ENCODE measurements at places on chromosomes 1 and 21.

- no peak for DNase-seq
Observed at GRCh38 chr1:56526571-56527174, 52.7 kb downstream of the PLPP3 start.

DNA sequence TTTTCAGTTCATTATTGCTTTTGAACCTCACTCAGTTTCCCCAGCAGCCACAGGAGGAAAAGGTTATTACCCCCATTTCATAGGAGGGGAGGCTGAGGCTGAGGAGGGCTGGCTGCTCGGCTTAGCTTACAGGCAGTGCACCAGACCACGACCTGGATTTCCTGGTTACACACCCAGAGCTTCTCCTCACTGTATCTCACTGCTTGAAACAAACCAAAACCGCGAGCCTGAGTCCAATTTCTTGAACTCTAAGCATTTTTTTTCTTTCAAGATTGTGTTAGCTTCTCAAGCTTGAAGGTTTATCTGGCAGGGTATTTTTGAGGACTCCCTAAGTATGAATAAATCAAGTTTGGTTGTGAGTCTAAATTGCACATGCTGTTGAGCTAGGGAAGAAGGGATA, 188.9 kb upstream of the EDN2 start:
- peak; percentile 29 for DNase-seq

- DNase-seq: no peak
Observed at GRCh38 chr1:87686136-87686495, 357.4 kb downstream of the LMO4 start.

DNA sequence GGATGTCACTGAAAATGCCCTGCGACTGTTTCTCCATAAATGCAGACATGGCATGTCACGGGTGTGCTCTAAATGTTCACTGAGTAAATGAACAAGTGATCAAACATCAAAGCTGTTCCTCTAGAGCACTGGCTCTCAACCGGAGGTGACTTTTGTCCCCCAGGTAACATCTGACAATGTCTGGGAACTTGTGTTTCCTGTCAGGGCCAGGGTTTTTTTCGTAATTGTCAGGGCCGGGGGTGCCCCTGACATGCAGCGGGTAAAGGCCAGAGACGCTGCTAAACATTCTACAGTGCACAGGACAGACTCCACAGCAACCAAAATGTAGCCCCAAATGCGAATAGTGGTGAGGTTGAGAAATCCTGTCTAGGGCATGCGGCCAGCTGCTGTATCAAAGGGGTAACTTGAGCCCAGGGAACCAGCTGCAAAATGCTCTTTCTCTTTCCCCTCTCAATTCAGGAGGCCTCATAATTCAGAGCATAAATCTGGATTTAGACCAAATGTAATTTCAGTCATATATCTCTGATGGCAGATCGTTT, 2.0 kb downstream of the ALDH4A1 start:
- DNase-seq: no peak

DNA sequence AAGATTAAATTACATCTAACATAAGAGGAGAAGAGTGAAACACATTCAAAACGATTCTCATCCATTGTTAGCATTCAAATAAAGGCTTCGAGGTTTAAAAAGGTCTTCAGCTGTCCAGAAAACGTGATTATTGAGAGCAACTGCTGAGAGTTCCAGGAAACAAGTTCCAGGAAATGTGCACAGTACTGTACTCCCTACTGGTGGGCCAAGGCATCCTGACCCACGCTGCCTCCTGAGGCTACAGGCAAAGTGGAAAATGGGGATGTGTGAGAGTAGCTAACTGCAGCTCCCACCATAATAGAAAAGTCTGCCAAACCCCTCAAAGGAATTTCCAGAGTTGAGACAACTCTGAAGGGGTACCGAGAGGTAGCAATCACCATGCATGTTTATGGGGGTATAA, 2.0 kb downstream of the VAV3 start:
- no peak for DNase-seq

DNA sequence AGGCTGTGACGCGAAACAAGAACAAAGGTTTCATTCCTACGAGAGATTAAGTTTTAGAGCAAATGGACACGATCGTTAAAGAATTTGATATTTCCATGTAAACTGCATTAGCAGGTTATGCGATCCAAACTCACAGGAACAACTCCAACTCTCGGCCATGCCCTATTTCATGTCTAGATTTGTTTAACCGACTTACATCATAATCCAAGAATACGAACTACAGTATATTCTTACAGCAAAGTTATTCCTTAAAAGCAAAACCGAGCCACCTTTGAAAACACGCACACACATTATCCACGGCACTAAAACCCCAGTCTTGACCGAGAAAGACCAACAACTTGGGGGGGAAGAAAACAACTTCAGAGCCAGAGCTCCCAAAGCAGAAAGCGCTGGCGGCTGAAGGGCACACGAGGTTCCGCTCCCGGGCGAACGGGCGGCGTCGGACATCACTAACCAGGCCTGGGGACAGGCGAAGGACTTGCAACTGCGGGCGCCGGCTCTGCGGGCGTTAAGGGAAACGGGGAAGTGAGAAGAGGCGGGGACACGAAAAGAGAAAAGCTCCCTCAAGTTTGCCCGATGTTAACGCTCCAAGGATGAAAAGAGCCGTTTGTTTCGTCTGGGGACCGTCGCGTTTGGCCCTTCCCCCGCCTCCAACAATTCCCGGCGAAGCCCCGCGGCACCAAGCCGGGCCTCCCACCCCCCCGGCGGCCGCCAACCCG, 690 bp downstream of the B3GALNT2 start:
- peak; percentile 37 for DNase-seq

- DNase-seq: no peak
Observed at GRCh38 chr1:24594328-24594598, 38.4 kb downstream of the NCMAP start.

- no peak for DNase-seq
Observed at GRCh38 chr1:180936110-180937011, 23.7 kb downstream of the KIAA1614 start.

DNA sequence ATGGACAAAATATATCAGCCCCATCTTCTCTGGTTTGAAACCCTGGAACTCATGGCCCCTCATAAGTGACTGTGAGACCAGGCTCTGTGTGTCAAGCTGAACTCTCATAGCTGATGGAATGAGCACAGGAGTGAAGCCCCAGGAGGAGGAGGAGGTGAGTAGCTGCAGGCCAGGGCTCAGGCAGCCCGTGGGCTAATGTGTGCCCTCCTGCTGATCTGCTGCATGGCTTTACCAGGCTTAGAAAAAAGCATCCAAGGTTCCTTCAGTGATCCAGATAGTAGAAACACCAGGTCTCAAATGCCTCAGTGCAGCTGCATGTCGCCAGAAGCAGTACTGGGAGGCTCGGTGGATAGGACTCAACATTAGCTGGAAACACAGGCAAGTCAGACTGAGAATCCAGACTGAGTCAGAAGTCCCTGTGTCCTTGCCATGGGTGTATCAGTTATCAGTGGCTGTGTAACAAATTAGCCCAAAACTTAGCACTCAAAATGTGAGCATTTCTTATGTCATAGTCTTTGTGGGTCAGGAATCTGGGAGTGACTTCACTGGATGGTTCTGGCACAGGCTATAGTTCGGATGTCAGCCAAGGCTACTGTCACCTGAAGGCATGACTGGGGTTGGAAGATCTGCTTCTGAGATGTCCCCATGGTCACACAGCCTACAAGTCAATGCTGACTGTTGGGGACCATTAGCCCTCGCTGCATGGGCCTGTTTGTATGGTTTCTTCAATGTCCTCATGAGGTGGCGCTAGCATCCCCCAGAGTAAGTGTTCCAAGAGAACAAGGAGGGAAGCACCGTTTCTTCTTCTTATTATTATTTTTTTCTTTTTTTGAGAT, 255.4 kb upstream of the IRF2BP2 start:
- no peak for DNase-seq

GRCh38 chr1:42239555-42239954, 75.0 kb upstream of the GUCA2A start:
- DNase-seq: no peak

DNA sequence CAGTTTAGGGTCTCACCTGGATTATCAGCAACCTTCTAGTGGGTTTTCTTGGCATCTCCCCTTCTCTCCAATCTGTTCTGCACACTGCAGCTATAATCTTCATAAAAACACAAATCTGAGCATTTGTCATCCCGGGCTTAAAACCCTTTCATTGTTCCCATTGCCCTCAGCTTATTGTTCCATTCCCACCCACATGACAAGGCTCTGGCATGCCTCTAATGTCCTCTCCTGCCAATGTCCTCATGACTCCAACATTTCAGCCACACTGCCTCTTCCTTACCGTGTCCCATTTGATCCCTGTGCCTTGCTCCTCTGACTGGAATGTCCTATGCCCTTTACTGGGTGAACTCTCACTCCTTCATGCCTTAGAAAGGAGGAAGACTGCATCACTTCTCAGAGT, 7.5 kb upstream of the DPH2 start:
- DNase-seq: no peak

- DNase-seq: no peak
Observed at GRCh38 chr1:223849352-223850254, 3.9 kb upstream of the TP53BP2 start.

- no peak for DNase-seq
Observed at GRCh38 chr1:228778026-228778425, 42.7 kb downstream of the RHOU start.

- DNase-seq: no peak
Observed at GRCh38 chr1:225834417-225835329, 24.7 kb downstream of the EPHX1 start.

DNA sequence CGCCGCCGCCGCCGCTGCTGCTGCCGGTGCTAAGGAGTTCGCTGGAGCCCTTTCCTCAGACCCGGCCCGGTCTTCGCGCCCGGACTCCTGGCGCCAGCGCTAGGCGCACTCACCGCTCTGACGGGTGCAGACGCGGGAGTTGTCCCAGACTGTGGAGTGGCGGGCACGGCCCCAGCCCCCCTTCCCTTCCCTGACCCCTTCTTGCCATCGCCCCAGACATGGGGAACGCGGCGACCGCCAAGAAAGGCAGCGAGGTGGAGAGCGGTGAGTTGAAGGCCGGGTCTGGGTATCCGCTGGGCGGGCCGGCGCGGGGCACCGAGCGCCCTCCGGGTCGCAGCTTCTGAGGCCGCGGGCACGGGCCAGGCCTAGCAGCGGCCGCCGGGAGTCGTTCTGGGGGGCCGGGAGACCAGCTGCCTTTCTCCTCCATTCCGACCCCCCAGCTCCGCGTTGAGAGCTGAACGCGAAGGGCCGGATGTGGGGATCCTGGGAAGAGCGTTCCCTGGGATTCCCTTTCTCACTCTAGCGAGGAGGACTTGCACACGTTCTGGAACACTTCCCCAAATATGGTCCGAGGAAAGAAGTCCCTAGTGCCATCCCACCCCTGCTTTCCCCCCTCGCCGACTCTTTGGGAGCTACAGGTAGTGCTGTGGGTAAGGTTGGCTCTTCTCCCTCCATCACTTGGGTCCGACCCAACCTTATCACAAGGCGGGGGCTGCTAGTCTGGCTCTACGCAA, 65.8 kb upstream of the PRKACB start:
- no peak for DNase-seq

- no peak for DNase-seq
Observed at GRCh38 chr1:114008480-114008941, 29.2 kb downstream of the OLFML3 start.

- no peak for DNase-seq
Observed at GRCh38 chr1:3598522-3599285, 12.6 kb downstream of the MEGF6 start.

GRCh38 chr1:67777016-67777415, 56.3 kb downstream of the GNG12 start:
- DNase-seq: no peak

- DNase-seq: no peak
Observed at GRCh38 chr1:29454616-29455380, 218.5 kb downstream of the PTPRU start.

- DNase-seq: no peak
Observed at GRCh38 chr1:158939180-158939579, 7.8 kb downstream of the PYHIN1 start.

GRCh38 chr1:29975036-29975694, 738.8 kb downstream of the PTPRU start:
- DNase-seq: no peak

DNA sequence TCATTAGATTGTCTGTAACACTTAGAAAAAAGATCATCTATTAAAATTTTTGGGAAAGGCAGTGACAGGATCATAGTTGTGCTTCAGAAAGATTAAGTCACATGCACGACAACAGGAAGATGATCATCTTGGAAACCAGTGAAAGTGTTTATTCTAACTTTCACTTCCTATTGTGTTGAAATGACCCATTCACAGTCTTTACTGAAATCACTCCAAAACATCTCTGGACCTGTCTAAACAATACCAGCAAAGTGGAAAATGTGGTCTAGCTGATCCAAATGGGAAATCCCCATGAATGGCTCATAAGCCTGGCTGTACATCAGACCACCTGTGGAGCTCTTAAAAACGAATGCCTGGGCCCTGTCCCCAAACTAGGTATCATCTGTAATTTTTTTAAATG, 111.1 kb upstream of the ETV3 start:
- no peak for DNase-seq

DNA sequence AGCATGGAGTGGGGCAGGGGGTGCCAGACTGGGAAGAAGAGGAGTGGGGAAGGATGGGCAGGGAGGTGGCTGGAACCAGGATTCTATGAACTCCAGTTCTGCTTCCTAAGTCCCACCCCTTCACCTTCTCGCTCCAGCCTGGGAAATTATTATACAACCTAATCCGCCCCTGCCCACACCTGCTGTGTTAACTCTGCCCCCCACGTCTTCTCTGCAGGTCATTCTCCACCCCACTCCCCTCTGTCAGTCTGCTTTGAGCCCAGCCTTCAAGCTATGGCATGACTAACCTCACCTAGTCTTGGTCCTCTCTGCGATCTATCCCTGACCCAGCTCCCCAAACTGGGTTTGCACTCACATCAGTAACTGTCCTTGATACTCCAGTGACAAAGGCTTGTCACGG, 46.0 kb upstream of the GOLT1A start:
- no peak for DNase-seq

DNA sequence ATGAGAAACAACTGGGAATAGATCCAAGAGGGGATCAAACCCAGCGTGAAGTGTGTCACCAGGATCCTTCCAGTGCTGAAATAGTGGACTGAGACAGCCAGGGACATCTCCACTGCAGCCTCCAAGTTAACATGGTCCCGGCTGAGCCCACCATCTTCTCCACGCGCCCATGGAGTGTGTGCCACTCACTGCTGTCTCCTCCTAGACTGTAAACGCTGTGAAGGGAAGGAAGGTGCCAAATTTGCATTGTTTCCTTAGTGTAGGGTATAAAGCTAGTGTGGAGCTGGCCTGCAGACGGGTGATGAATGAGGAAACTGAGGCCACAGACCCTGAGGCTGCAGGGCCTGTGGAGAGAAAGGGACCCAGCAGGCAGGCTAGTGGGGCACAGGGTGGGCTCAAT, 183.6 kb downstream of the FOXD2 start:
- DNase-seq: no peak

DNA sequence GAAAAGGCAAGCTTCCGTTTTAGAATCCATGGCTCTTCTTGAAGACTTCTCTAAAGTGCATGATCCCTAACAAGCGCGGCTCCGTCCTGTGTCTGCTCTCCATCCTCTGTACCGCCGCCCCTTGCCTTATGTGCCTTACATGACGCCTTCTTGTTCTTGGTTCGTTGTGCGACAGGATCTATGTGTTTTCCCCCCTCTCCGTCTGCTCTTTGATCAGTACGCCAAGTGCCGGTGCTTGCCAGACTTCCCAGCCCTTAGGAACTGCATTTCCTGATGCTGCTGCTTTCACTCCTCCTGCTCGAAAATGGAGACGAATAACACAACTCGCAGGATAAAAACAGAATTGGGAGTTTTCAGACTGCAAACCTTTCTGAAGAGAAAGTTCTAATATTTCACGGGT, 13.1 kb downstream of the NDUFV3 start:
- DNase-seq: no peak
